ENCODE measurements at places on chromosomes 4 and X.
A peak's percentile ranks its signal among the peaks of the same experiment; 100 is the strongest.

GRCh38 chrX:40423299-40423698 is 157.5 kb upstream of the ATP6AP2 start:
- no peak for DNase-seq

DNA sequence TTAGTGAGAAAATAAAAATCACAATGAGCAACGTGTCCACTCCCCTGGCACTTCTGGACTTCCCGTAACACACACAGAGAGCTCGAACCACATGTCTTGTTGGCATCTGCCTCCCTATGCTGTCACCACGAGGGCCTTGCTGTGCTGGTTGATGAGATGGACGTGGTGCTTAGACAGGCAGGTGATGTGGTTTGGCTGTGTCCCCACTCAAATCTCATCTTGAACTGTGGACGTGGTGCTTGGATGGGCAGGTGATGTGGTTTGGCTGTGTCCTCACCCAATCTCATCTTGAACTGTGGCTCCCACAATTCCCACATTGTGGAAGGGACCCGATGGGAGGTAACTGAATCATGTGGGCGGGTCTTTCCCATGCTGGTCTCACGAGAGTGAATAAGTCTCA is 40.0 kb downstream of the FGFRL1 start:
- no peak for DNase-seq

GRCh38 chr4:25299476-25300203 is 12.9 kb upstream of the ZCCHC4 start:
- DNase-seq, result peak; percentile 73

- no peak for DNase-seq
Observed at GRCh38 chrX:103183912-103184311, 31.0 kb upstream of the BEX4 start.

DNA sequence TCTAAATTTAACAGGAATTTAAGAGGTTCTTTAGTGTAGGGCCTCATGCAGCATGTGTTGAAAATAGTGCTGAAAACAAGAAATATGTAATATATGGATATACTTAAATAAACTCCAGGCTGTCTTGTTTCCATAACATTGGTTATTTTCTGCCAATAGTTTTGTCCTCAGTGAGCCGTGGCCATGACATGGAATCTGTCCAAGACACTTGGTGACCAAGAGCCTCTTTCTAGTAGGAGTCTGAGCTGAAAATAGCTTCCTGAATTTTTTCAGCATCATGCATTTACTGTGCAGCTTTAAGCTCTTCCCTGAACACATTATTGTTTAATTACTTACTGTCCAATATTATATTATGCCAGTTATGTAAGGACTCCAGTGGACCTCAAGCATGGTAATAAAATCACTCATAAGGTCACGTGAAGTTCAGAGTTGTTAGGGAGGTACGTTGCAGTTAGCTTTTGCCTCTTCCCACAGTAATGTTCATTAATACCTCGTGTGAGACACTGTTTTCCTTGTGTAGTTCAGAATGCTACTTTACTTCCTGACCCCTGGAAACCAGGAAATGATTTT is 488.2 kb downstream of the GRID2 start:
- DNase-seq, result no peak

- no peak for DNase-seq
Observed at GRCh38 chr4:76969495-76969894, 19.9 kb downstream of the SEPTIN11 start.

DNA sequence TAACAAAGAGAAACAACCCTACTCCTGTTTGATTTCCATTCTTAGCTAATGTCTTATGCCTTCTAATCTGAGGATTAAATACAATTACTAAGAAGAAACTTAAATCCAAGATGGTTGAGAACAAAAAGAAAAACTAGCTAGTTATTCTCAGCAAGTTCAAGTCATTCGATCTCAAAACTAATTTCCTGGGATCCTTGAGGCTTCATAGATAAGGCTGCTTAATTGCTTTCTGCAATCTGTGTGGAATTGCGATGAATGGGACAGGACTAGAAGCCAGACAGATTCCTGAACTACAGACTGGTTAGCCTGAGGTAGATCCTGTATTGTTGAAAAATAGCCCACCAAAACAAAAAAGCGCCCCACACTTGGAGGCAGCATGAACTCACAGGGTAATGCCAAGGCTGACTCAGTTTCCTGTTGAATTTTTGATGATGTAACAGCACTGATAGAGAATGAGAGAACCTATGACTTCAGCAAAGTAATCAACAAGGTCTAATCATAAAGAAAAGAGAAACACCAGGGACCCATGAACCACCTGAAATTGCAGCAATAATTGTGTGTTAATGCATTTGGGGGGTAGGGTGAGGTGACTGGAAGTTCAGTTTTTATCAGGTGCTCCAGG is 33.9 kb downstream of the KLHL15 start:
- DNase-seq, result no peak

GRCh38 chr4:70632028-70632427 is 3.5 kb downstream of the ENAM start:
- DNase-seq, result no peak

- DNase-seq, result no peak
Observed at GRCh38 chr4:37001688-37002436, 242.7 kb upstream of the NWD2 start.

DNA sequence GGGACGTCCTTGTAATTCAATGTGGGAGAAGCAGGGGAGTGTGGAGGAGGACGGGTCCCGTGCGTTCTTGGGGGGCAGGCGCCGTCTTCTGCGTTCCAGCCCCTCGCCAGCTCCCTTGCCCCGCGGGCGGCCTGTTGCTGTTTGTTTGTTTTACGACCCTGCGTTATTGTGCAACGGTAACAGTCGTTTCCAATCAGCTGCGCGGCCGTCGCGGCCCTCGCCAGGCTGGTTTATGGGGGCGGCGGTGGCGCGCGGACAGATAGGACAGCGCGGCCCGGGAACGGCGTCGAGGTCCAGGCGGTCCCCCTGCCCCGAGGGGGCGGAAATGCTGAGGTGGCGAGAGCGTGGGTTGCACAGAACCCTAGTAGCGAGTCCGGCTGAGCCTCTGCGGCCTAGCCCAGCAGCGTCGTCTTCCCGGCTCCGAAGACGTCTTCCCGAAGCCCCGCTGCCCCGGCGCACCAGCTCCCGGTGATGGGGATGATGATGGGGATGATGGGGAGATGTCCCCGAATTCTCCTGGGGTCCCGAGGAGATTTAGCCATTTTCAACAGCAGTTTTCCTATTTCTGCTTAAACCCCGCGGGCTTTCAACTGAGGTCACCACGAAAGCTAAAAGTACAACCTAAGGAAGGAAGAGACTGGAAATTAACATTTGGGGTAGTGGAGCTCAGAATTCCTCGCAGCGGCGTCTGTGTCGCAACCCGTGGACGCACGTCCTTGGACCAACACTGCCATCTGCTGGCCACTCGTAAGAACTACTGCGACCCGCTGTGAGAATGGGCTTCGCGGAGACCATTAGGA is 4.8 kb downstream of the PDGFRA start:
- DNase-seq, result peak; percentile 87

DNA sequence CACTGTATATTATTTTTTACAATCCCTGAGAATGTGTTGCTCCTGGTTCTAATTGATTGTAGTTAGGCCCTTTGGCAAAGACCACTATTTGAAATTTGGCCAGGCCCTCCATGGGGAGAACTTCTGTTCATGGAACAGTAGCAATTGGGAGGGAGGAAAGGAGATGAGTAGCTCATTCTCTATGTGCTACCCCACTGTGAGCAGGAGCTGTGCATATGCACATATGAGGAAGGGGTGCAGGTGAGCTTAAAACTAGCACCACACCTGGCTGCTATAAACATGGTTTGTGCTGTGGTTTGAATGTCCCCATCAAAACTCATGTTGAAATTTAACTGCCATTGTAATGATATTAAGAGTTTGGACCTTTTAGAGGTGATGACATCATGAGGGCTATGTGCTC is 1483.2 kb downstream of the PCDH7 start:
- DNase-seq, result no peak

Measured in umbilical cord (tissue), 2 donors.